ENCODE measurements at places on chromosomes 4 and X.

DNA sequence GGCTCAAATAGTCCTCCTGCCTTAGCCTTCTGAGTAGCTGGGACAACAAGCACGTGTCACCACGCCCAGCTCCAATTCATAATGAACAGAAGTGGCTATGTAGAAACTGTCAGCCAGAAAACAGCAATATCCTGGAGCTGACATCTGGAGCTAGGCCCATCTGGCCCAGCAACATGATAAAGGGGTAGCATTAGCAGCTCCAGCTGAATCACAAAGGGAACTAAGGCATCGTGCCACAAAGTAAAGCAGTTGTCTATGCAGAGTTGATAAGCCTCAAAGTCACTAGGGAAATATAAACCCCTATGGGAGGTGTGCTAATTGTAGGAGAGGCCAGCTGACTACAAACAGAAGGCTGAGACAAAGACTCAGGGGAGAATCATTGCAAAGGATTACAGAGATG is 270.5 kb upstream of the GPC4 start:
- DNase-seq = no peak

DNA sequence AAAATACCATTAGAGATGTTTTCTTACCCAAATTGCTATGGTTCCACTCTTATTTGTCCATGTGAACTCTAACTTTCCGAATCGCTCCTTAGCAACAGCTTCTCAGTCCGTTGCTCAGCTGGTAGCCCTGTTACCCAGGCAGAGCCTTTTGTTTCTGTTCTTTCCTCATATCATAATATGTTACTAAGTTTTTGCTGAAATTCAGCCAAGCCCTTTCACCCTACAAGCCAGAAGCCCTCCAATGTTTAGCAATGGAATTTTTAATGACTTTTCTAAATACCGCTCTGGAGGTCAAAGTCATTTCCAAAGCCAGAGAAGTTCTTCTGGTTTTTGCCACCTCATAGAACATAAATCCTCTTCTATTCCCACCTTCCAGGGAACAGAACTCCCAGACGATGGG is 1029.5 kb downstream of the C4orf33 start:
- no peak for DNase-seq

DNA sequence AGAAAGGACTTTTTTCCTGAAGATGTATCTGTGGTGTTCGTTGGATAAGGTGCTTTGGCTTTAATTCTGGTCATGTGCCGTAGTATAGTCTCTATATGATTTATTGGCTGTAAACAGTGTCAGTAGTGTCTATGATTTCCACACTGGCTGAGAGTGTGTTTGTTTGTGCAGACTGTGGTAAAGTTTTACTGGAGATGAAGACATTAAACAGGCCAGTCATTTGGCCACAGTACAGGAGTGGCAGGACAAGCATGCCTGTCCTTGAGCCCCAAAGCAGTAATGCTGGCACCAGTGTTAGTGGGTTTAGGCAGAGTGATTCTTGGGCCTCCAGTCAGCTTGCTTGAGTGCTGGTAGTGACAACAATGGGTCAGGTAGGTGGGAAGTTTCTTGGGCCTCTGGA is 1023.9 kb upstream of the GRID2 start:
- no peak for DNase-seq

- DNase-seq = peak; percentile 84
Measured at GRCh38 chrX:120560842-120561633, at the start of gene CUL4B. TSS of gene CUL4B (minus strand) at chrX:120560962. CDS start at chrX:120560638, 324 bp downstream.
